Renal cortical epithelial cell (primary cell): ENCODE measurements at places on chromosomes 7 and 10. TPM values are rescaled to one million over a fixed set of nuclear protein-coding genes. Genes with fewer than 3 reads are reported as not detected.

Gene HYAL4
- not detected in 2 replicates for total RNA-seq

Gene VPS37D
- total RNA-seq = 8.6 and 9.2 TPM in 2 replicates

Gene ZNF853
- 1.7 and 9.1 TPM in 2 replicates for total RNA-seq

Gene DYNC1I1
- total RNA-seq = 0.20 and 0.52 TPM in 2 replicates

Gene PBLD
- 7.1 and 10.6 TPM in 2 replicates for total RNA-seq

Gene RBP4
- 2.1 and 5.8 TPM in 2 replicates for total RNA-seq

Gene PRPS1L1
- total RNA-seq = not detected in 2 replicates

Gene PDE6C
- not detected in 2 replicates for total RNA-seq

Gene TAS2R41
- total RNA-seq = not detected in 2 replicates

Gene MMP21
- 0.05 TPM in 1 of 2 replicates, not detected in the other for total RNA-seq

Gene ANKRD26
- total RNA-seq = 4.9 and 14.6 TPM in 2 replicates

Gene GPRIN2
- total RNA-seq = 29.2 and 30.4 TPM in 2 replicates

Gene SPACDR
- not detected in 2 replicates for total RNA-seq

Gene ZPBP
- 0.17 TPM in 1 of 2 replicates, not detected in the other for total RNA-seq

Gene APBB1IP
- 4.2 and 23.8 TPM in 2 replicates for total RNA-seq

Gene IFIT1B
- not detected in 2 replicates for total RNA-seq

Gene PLCE1
- total RNA-seq = 1.4 and 4.4 TPM in 2 replicates

Gene AKR1B15
- total RNA-seq = 0.35 TPM in 1 of 2 replicates, not detected in the other

Gene OR2A42
- total RNA-seq = 0.15 TPM in 1 of 2 replicates, not detected in the other

Gene NDUFB2
- 208 and 306 TPM in 2 replicates for total RNA-seq
